Hypothalamus (tissue), 51 donors: ENCODE measurements at places on chromosomes 7 and 10.

DNA sequence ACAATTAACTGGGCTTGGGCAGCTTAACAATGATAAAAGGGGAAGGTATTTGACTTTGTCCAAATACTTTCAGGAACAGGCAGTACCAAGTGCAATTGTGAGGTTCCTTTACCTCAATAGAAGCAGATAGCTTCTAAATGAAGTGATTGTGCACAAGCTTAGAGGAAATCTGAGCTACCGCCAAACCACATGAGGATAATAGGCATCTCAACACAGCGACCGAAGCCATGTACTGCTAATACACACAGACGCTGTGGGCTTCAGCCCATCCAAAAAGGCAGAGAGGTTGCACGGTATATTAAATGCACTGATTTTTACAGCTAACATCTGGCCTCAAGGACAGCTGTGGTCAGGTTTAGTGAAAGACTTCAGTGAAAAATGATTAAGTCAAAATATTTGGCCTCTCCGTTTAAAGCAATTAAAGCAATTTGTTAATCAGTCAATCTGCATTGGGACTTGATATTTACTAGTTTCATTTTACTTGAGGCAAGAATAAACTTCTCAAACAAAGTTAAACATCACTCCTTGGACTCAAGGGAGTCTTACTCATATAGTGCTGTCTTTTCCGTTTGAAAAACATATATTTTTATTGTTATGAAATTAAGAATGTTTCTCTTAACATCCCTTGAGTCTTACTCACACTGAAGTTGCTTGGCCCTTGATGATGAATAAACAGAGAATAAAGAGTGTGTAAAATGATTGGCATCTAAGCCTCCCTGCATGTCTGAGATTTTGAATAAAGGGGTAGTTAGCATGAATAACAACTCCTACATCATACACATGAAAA lies 306.3 kb downstream of the C7orf25 start:
- DNase-seq = no peak

- no peak for DNase-seq
Observed at GRCh38 chr10:62023329-62023728, 121.8 kb downstream of the ARID5B start.

GRCh38 chr7:65927489-65928448 lies 54.2 kb downstream of the GUSB start:
- no peak for DNase-seq

- DNase-seq = no peak
Observed at GRCh38 chr10:80156216-80156615, 23.7 kb downstream of the PLAC9 start.

DNA sequence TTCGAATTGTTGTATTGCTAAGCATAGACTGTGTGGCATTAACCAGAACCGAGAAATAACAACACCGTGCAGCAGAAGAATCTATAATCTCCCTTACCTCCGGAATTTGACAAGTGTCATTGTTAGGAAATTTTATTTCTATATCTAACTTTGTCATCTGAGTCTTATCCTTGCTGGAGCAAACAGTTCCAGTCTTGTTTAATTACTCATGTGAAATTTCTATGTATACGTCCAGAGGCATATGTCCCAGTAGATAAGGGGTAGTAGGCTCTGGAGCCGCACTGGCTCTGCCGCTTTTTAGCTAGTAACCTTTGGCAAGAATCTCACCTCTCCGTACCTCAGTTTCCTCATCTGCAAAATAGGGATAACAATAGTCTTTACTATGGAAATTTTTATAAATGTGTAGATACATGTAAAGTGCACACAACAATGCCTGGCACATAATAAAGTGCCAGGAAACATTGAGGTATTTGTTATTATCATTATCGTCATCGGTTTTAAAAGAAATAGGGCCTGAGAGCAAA lies 228.6 kb downstream of the VTI1A start:
- DNase-seq = no peak

- no peak for DNase-seq
Observed at GRCh38 chr7:117493460-117493859, 13.6 kb downstream of the CFTR start.

GRCh38 chr10:100586959-100587358 lies 51.2 kb downstream of the HIF1AN start:
- no peak for DNase-seq

DNA sequence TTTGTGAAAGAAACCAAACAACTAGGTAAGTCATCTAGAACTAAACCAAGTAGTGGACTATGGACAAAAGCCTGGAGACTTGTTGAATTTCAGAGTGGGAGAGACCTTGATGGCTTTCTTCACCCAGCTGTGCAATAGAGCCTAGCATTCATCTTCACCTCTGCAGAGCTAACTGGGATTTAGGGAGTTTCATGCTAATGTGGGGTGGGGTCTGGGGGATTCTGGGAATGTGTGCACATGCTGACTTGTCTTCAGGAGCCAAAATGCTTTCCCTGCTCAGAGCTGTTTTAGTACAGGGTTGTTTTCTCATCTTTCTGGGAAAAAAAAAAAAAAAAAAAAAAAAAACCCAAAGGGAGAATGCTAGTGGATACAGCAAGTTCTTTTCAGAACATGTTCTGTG lies 81.3 kb upstream of the ARHGAP21 start:
- no peak for DNase-seq

GRCh38 chr10:19592276-19592675 lies 224.0 kb upstream of the PLXDC2 start:
- DNase-seq = no peak

GRCh38 chr7:137094-137891 lies 55.1 kb upstream of the FAM20C start:
- DNase-seq = no peak

GRCh38 chr7:52410032-52410431 lies 625.4 kb upstream of the POM121L12 start:
- DNase-seq = no peak

DNA sequence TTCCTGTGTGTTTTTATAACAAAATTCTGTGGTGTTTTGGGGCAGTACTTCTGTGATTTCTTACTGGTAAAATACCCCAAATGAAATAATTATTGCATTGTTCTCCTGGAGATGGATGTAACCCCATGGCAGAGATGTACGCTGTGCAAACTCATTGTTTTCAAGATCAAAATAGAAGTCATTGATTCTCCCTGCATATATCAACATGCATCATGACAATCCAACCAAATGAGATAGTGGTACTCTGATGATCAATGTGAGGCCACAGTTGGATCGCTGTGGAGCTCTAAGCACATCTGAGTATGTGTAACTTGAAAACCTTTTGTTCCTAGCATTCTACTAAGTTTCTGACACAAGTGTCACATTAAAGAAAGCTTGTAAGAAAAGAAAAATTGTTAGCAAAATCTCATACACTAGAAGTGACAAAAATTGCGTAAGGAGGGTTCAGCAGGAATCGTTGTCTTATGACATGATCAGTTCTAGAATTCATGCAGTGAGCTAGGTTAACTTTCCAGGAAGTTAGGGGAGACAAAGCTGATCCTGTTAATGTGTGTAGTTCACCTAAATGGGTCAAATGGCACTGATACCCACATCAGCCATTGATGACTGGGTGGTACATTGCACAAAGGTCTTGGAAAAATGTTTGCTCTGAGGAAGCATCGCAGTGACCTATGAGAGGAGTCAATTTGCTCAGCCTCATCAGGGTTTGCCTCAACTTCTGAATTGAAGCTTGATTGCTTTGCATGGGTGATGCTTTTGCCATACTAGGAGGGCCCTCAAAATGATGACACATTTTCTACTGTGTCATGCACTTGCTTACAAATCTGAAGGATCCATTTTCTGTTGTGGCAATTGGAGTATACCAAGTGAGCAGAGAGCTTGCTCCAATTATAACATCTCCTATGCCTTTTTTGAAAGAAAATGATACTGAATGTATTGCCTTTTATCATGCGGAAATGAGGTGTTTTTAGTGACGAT lies 145.1 kb downstream of the PLXDC2 start:
- peak; percentile 18 for DNase-seq

- no peak for DNase-seq
Observed at GRCh38 chr7:108347616-108348015, 108.6 kb downstream of the NRCAM start.

GRCh38 chr7:87215046-87215445 lies 4.5 kb downstream of the TMEM243 start:
- no peak for DNase-seq

DNA sequence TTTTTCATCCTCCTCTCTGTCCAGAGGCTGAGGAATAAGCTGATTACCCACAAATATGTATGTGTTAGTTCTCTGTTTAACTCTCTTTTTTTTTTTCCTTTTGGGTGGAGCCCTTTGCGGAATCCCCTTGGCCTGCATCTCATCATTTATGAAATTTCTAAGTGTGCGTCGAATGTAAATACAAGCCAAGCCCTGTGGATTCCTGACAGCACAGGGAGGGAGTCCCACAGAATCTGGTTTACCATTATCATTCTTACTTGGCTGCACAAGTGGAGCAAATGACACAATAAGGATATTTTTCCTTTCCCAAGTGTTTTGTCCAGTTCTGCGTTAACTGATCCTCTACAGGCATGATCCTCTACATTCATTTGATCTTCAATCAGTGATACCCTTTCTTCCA lies 11.4 kb downstream of the STK31 start:
- no peak for DNase-seq

DNA sequence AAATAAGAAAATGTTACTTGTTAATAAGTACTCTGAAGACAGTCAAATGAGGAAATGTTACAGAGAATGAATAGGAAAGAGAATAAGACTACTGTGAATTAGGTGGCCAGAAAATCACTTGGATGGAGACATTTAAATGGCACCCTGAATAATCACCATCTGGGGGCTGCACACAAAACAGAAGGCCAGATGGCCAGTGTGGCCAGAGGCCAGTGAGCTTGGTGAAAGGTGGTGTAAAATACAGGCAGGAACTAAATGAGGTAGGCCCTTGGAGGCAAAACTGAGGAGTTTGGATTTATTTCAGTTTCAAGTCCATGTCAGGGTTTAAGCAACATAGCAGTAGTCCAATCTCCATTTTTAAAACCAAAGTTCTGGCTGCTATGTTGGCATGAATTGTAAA lies 126.7 kb downstream of the TSPAN12 start:
- DNase-seq = no peak

- no peak for DNase-seq
Observed at GRCh38 chr10:86693721-86694369, 25.5 kb downstream of the LDB3 start.

- no peak for DNase-seq
Observed at GRCh38 chr10:101367569-101368453, 13.8 kb downstream of the BTRC start.

GRCh38 chr10:78894841-78895195 lies 173.9 kb upstream of the ZMIZ1 start:
- no peak for DNase-seq

DNA sequence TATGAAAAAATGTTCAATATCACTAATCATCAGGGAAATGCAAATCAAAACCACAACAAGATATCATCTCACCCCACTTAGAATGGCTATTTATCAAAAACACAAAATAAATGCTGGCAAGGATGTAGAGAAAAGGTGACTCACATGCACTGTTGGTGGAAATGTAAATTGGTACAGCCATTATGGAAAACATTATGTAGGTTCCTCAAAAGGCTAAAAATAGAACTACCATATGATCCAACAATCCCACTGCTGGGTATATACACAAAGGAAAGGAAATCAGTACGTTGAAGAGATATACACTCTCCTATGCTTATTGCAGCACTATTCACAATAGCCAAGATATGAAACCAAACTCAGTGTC lies 50.2 kb downstream of the CDK1 start:
- DNase-seq = no peak

DNA sequence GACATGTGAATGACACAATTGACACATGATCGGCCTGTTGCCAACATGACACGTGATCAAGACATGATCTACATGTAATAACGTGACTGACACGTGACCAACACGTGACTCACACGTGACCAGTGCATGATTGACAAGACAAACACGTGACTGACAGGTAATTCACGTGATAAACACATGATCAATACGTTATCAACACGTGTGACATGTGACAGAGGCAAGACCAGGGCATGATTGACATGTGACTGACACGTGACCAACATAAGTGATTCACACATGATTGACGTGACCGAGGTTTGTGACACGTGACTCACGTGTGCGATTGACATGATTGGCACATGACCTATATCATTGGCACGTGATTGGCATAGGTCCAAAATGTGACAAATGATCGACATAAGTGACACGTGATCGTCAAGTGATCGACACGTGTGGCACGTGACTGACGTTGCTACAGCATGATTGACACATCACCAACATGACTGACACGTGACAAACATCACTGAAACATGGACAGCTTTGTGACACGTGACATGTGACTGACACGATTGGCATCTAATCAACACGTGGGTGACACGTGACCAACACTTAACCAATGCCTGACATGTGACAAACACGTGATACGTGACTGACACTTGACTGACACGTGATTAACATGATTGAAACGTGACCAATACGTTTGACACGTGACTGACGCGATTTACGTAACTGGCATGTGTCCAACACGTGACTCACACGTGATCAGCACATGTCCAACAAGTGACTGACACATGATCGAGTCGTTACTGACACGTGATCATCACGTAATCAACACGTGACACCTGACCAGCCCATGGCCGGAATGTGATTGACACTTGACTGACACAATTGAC lies 23.0 kb downstream of the CRPPA start:
- DNase-seq = no peak

DNA sequence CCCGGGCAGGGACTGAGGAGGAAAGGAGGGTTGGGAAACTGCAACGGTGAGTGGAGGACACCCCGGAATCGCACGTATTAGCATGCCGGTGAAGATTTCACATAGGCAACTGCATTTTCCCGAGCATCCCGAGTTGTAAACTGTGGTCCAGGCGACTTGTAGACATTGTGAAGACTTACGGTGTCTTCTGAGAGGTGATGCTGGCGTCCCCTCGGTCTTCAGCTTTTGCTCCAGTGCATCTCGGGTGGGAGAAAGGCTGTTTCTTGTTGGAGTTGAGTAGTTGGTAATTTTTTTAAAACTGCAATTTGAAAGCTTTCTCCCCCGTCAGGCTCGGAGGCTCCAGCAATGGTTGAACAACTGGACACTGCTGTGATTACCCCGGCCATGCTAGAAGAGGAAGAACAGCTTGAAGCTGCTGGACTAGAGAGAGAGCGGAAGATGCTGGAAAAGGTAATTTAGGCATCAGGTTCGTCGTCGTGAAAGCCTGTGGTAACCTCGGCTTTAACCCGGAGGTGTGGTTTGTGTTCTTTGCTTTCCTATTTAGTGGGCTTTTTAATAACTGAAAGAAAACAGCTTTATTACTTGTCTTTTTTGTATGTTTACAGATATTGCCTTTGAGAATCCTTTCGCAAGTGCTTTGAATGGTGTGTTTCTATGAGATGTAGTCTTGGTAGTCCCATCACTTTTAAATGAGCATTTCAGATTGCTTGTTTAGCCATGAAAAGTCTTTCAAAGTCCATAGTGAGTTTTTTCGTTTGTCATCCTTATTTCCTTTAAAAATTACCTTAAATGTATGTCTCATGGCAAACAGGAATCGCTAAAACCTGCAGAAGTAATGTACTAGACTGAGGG lies 687 bp downstream of the HELLS start:
- peak; percentile 17 for DNase-seq

- no peak for DNase-seq
Observed at GRCh38 chr7:108263425-108263824, 133.3 kb upstream of the LAMB4 start.

DNA sequence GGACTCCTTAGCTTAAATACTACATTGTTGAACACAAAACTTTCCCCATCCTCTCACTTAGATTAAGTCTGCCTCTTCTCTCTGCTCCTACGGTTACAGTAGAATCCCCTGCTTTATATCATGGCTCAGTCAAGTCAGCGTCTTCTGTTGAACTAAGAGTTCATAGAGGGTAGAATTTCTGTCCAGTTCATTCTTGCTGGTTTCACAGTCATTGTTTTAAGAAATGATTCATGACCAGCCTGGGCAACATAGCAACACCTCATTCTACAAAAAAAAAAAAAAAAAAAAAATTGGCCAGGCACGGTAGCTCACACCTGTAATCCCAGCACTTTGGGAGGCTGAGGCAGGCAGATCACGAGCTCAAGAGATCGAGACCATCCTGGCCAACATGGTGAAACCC lies 3.7 kb upstream of the ZFYVE27 start:
- DNase-seq = no peak
